Astrocyte of the cerebellum (primary cell): ENCODE measurements at places on chromosomes 11 and 22.

- DNase-seq = no peak
Observed at GRCh38 chr11:32434356-32435151, 785 bp downstream of the WT1 start.

DNA sequence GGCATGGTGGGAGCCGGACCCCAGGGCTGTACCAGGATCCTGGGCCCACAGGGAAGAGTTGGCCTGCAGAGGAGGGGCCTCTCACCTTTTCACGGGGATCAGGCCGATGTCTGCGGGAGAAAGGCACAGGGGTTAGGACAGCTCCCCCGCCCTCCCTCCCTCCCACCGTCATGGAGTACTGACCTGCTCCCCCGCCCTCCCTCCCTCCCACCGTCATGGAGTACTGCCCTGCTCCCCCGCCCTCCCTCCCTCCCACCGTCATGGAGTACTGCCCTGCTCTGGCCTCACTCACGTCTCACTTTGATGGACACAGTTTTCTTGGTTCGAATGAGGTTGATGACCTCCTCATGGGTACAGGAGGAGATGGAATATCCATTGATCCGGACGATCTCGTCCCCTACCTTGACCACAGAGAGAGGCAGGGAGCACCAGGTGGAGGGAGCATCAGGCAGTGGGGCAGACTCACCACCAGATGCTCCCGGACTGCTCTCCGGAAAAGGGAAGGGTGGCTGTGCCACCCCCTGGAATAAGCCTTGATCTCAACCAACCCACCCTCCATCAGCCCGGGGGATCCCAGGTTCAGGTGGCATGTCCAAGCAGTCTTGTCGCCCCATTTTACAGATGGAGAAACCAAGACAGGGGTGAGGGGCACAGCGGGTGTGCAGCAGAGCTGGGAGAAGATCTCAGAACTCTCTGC lies 17.1 kb downstream of the USH1C start:
- DNase-seq = no peak

DNA sequence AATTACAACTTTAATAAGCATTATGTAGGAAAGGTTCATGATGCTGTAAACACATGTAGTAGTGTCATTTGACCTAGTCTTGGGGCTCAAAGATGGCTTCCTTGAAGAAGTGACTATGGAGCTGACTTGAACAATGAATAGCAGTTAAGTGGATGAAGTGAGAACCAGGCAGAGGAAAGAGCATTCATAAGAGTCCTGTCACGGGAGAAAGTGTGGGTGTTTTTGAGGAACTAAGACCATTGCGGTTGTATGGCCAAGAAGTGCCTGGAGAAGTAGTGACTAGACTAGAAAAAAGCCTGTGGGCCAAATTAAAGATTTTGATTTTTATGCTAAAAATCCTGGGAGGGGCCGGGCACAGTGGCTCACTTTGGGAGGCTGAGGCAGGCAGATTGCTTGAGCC lies 7.2 kb upstream of the IL18BP start:
- no peak for DNase-seq

DNA sequence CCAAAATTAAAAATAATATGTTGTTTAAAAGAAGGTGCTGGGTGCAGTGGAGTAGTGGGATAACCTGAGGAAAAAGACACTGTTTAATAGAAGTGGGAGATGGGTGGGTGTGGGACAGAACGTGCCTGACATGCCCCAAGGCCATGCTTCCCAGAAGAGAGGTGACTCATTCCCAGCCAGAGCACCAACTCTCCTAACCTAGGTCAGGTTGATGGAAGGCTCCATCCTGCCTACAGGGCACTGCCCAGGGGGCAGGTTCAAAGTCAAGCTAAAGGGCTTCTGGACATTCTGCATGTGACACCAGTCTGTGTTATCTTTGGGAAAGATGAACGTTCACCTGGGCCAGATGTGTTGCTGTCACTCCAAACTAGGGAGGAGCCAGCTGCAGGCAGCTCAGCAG lies 453.1 kb downstream of the SOX6 start:
- DNase-seq = no peak
